ENCODE measurements at places on chromosomes 2 and 18.

DNA sequence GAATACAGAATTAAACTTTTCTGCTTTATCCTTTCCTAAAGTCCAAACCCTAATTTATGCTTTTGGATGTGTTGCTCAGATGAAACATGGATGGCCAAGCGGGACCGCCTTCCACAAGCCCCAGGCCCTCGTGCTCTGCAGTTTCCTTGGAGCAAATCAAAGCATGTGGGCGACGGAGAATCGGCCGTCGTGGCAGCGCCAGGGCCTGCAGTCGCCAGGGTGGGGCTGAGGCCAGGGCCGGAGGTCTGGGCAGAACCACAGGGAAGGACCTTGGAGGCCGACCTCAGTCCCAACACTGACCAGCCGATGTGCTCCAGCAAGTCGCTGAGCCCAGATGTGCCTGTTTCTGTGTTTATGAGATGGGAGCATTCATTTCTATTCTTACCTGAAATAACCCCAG, 108.1 kb downstream of the MBP start:
- no peak for DNase-seq

- no peak for DNase-seq
These were observed 1368.0 kb upstream of the LRRTM1 start for GRCh38 chr2:81672516-81672915.

DNA sequence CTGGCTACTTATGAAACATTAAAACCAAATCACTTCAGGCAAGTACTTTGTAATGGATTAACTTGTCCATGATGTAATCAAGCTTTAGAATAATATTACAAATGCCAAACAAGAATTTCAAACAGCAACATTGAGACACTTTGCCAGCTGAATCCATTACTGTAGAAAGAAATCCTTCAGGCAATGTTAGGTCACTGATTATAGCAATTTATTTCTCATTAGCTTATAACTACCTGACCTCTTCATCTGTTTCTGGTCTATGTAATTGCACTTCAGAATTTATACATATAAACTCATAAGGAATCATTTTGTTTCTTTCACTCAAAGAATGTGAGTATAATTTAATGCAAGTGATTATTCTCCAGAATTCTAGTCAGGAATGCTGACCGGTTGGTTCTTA, 692.6 kb upstream of the TMEFF2 start:
- DNase-seq = peak; percentile 69

GRCh38 chr2:118632921-118633320, 214.5 kb downstream of the EN1 start:
- DNase-seq = no peak

GRCh38 chr2:24072259-24072658, 3.9 kb downstream of the SF3B6 start:
- no peak for DNase-seq

GRCh38 chr2:64866797-64867196, 122.4 kb upstream of the SLC1A4 start:
- DNase-seq = no peak

DNA sequence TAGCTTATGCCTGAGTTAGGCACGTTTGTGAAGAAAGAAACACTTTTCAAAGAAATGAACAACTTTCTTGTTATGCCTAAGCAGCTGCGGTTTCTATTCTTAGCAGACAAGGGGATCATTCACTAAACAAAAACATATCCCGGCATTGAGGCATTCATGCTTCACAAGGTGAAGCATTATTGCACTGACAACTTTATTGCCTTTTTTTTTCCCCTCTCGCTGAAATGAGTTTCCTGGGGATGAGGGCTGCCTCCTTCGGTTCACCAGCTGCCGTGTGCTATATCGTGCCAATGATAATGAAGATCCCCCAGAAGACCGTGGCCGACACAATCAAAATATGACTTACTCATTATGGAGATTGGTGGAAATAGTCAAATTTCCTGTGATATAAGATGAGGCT, 288.2 kb upstream of the ST6GAL2 start:
- DNase-seq = no peak

DNA sequence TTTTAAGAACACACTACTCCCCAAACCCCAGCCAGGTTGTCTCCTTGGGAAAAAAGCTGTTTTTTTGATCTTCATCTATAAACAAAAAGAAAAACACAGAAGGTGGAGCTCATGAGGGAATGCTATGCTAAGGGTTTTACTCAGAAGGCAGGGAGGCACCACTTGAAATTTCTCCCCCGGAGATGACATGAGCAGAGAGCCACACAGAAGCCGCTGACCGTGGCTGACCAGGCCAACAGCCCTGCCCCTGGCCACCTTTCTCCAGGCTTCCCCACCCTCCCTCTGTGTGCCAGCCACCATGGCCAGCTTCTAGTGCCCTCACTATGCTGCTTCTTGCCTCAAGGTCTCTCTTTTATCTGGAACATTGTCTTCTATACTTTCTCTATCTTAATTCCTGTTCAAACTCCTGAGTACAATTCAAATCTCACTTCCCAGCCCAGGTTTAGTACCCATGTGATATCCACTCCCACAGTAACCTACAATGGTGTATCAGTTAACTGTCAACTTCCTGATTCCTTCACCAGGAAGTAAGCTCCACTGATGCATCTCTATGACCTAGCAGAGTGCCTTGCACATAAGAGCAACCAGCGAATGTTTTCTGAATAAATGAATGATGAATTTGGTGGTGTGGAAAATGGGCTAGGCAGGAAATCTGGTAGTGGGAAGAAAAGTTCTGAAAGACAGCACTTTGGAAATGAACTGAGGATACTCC, 15.3 kb downstream of the LAPTM4A start:
- DNase-seq = no peak

GRCh38 chr18:35268821-35269220, 21.2 kb downstream of the ZSCAN30 start:
- no peak for DNase-seq

DNA sequence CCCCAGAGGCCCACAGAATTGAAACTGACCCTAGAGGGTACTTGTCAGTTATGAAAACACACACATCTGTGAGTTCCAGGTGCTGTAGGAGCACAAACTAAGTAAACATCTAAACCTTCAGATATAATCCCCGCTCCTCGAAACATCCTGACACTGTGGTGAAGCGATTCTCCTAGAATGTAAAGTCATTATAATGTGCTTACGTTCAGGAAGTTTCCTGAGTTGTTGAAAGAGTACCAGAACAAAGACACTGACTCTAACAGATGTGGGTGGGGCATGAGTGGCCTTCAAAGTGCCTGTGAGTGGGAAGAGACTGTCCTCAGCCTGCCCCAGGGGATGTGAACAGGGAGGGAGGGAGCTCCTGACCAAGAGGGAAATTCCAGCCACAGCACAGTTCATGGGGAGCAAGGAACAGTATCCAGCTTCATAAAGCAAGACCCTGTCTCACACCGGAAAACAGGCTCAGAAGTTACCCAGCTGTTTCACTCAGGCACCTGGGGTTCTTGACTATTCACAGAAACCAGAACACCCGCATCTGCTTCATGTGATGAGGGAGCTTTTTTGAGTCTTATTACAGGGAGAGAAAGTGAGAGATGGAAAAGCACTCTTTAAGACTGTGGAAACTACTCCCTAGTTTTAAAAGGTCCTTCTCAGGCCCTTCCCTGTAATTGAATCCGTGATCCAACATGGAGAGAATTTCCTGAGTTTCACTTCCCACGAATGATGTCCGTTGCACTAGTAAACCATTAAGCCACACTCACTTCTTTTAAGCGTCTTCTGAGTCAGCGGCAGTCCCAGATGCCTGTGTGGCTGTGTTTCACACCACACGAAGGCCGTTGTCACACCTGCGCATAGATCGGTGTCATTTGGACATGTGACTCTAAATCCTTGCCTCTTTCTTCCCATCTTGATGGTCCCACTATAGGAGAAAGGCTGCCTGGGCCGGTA, 88.6 kb upstream of the EML6 start:
- no peak for DNase-seq

- DNase-seq = no peak
These were observed 13.1 kb downstream of the STARD7 start for GRCh38 chr2:96195410-96196066.

DNA sequence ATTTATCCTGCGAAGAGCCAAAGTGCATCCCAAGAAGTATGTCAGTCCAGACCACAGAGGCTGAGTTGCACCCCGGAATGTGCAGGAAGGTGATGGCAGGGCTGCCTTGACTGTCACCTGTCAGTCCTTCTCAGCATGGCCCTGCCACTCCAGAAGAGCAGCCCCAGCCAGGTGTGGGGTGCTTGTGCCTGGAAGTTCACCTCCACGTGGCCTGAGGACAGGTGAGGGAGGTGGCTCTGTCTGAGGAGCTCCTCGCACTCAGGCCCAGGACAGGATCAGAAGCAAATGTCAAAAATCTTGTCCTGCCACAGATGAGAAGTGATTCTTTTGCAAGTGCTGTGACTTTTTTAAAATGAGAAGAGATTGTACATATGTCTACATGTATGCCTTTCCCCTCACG, 31.4 kb upstream of the B3GNT7 start:
- DNase-seq = no peak

GRCh38 chr18:32530947-32531651, 60.4 kb upstream of the GAREM1 start:
- peak; percentile 85 for DNase-seq

- no peak for DNase-seq
These were observed 391.7 kb downstream of the TNS1 start for GRCh38 chr2:217611056-217611455.

GRCh38 chr2:141557329-141558095, 573.3 kb downstream of the LRP1B start:
- no peak for DNase-seq

DNA sequence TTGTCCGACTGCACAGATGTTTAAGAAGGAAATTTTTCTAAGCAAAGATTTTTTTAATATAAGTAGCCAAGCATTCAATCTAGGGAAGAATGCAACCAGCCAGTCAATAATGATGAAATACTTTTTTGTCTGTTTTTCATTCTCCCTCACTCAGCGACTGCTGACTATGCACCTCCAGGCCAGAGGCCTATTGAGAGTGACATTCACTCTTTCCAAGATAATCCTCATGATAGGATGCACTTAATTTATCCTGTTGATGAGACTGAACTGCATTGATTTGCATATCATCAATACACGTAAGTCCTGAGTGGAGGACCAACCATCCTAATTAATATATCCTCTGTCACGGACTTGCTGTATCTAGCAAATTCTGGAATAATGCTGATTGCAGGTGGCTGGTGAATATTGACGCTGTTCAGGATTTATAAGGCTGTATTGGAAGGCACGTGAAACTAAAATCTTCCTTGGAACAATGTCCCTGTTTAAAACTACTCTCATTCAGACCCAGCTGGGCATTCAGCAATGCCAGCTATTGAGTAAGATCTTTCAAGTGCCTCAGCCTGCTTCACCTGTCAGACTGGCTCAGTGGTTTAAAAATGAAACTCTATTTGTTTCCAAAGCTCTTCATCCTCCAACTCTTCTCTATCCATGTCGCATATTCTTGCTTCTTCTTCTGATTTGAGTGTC, 142.2 kb downstream of the MAP2 start:
- no peak for DNase-seq

DNA sequence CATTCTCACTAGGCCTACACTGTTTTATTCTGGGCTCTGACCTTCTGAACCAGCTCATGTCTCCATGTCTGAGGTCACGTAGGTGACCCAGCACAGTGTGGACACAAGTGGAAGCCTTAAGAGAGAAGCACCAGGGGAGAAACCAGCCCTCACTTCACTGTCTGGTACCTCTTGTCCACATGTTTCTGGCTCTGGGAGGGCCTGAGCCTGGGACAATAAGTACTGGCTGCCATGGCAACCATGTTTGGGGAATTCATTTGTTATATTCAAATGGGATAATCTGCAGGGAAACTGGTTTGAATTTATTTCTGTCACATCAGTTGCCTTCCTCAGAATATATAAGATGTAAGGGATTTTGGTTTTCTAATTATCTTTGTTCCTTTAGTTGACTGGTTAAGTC, 23.3 kb downstream of the MYO3B start:
- DNase-seq = no peak
